ENCODE measurements at places on chromosomes 1 and 21.
A peak's percentile ranks its signal among the peaks of the same experiment; 100 is the strongest.

DNA sequence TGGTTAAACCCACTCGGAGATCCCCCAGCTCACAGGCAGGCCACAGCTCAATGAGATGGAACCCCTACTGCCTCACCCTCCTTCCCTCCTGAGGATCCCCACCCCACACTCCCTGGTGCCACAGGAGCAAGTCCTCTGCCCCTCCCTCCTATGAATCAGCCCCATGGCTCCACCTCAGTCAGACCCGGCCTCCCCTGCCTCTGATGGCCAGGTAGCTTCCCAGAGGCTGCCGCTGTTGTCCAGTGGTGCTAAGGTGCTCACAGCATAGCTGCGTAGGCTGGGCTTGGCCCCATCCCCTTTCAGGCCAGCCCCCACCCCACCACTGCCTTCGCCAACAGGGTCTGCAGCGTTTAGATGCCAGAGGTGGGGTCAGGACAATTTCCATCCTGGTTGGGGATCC is 98.5 kb upstream of the IGSF21 start:
- no peak for DNase-seq

GRCh38 chr1:111837393-111837792 is 81.7 kb downstream of the DDX20 start:
- DNase-seq, result no peak

GRCh38 chr1:18041102-18041501 is 66.5 kb upstream of the IGSF21 start:
- DNase-seq, result no peak

DNA sequence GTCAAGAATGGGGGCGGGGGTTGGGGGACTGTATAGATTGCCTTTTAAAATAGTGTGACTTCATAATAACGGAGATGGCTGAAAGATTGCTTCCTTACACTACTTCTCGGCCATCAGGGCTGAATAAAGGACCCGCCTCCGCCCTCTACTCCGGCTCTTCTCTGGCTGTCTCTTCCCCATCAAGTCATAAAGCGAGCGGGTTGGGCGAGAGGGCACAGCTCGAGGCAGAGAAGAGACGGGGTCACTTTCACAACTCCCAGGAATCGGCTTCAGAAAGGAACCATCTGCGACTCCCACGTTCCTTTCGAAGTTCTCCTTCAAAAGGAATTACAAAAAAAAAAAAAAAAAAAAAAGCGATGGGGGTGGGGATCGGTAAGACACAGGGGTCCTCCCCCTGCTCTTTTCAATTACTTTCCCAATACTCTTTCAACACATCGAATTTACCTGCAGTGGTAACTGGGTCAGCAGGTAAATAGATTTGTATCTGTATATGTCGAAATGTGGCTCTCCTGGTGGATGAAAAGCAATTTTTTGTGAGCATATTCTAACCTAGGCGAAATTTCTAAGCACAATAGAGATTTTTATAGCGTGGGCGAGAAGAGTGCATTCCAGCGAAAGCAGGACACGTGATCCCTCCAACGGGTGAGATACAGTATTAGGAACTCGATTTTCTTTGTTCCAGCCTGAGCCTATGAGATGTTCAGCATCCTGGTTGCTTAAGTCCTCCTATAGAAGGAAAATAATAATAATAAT is 2.0 kb downstream of the LRRC7 start:
- peak; percentile 35 for DNase-seq

DNA sequence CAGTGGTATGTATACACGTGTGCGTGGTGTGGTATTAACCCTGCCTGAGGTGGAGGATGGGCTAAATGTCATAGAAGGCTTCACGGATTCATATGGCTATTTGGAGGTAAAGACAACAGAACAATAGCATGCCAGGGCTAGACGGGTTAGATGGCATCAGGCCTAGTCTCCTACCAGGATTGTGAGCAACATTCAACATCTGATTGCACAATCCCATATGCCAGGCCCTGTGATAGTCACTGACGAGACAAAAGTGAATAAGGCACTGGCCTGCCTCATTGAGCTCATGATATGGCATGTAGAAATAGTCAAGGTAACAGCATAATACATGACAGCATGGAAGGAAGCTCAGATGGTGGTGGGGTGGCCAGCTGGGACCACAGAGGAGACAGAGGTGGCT is 167.1 kb upstream of the BEND5 start:
- no peak for DNase-seq

GRCh38 chr1:160862203-160863060 is at the start of gene CD244:
Gene CD244 (minus strand): TSS chr1:160862887. CDS start chr1:160862677, 210 bp downstream.
- DNase-seq, result no peak

GRCh38 chr1:1971688-1972087 is 31.9 kb downstream of the CFAP74 start:
- DNase-seq, result no peak

DNA sequence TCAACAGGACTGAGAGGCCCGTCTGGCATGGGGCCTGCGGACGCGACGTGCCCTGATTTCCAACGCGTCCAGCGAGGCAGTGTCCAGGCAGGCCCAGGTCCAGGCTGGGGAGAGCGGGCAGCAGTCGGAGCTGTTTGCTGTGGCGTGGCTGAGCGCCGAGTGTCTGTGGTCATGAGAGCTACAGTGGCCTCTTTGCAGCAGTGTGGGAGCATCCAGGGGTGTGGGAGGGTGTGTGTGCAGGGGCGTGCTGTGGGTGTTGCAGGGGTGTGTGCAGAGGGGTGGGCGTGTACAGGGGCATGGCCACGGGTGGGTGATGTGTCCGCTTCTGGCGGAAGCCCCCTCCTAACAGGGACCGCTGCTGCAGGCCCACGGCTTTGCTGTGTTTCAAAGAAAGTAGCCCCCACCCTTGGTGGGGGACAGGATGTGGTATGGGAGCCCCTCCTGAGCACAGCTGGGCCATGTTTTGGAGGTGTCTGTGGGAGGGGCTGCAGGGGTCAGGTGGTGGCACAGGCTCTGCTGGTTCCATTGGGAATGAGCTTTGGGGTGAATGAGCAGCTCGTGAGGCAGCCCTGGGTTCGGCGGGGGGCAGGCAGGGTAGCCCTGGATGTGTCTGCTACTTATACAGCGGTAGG is 17.7 kb downstream of the PLCH2 start:
- peak; percentile 79 for DNase-seq

DNA sequence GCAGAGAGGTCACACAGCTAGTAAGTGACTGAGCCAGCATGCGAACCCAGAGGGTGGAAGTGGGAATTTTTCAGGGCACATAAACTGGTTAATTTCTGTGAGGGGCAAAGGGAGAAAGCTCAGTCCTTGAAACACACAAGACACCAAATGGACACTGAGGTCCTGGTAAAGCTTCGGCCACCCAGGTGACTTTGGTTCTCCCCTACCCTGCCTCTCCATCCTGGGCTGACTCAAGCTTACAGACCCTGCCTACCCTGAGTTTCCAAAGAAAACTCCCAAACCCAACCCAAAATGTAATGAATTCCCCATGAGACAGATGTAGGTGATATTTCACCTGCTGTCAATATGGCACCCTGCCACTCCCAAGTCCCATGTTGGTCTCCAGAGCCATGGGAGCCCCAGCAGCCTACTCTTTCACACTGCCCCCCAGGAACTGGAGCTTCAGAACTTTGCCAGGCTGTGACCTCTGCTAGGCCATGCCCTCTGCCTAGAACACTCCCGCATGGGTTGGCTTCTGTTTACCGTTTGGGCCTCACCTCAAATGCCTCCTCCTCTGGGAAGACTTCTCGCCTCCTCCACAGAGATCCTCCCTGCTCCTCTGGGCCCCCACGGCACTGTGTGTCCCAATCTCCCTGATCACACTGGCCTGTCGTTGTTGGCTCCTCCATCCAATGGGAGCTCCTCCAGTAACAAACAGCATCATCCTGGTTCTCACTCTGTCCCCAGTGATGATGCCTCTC is 3.7 kb upstream of the LRP8 start:
- DNase-seq, result peak; percentile 21

Data from dorsolateral prefrontal cortex (tissue), 122 donors.